ENCODE measurements at places on chromosomes 5 and 9.

- DNase-seq = no peak
These were observed 1565.0 kb upstream of the WWC1 start for GRCh38 chr5:166726406-166726805.

DNA sequence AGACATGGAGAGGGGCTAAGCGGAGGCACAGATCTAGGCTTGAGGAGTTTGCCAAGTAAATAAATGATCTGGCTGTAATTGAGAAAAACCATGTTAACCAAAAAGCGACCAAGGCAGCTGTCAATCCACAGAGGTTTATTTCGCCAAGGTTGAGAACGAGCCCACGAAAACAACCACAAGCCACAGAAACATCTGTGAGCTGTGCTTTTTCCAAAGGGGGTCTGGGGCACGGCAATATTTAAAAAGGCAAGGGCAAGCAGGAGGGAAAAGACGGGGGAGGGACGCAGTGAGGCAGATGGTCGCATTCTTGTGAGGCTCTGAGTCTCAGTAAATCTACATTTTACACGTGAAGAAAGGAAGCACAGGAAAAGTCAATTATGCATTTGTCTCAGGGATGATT is 25.4 kb downstream of the CCT5 start:
- no peak for DNase-seq

- no peak for DNase-seq
These were observed 292.4 kb upstream of the ACO1 start for GRCh38 chr9:32092031-32092430.

DNA sequence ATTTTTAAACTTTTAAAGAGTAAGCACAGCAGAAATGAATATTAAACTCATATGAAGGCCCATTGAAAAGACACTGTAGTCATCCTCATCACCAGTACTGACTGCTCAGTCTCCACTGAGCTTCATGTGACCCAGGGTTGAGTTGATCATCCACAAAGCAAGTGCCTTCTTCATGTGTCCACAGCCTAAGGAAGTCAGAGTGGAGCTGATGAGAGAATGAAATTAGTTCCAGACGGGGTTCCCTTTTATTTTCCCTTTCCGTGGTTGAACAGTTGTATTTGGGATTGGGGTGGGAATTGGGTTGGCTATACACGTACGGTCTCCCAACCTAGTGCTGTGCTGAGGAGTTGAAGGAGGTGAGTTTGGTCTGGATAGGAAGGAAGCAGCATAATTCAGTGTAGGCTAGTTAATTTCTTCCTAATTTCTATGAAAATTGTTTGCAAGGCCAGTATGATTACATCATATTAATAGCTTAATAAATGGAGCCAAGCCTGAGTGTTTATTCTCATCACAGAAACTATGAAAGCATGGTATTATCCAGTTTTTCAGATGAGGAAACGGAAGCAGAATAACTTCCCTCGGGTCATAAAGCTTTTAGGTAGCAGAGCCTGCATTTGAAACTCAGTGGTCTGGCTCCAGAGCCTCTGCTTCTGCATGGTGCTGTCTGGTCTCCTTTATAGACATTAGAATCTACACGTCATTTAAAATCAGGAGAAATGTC is 103.9 kb upstream of the DMRT1 start:
- DNase-seq = no peak

DNA sequence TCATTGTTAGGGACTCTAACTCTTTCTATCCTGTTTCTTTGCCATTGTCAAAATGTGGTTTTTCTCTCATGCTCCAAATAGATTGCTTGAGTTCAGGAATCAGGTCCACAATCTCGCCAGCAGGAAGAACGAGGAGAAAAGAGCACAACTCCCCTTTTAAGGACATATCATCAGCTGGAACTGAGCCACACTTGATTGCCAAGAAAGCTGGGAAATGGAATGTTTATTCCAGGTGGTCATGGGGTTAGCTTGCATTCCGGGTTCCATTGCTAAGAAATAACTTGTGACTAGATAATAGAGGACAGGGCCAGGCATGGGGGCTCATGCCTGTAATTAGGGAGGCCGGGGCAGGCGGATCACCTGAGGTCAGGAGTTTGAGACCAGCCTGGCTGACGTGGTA is 32.4 kb upstream of the C9orf57 start:
- DNase-seq = no peak

DNA sequence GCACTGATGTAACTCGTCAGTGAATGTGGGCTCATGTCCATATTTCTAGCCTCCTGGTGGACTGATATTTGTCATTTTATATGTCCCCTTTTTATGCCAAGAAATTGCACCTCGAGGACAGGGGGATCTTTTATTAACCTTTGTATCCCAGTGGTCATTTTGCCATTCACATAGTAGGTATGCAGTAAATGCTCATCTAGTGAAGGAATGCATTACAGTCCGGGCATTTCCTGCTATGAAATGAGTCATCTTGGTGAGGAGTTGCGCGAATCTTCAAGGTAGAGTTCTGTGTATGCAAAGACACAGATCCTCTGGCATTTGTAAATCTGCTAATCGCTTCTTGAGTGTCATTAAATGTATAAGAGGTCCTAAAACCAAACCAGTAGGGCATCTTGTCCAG is 755.5 kb upstream of the ADAMTS16 start:
- no peak for DNase-seq

- DNase-seq = no peak
These were observed 727 bp downstream of the RHOBTB3 start for GRCh38 chr5:95731571-95732554.

GRCh38 chr9:128419061-128419925 is 1.4 kb upstream of the CERCAM start:
- DNase-seq = no peak

DNA sequence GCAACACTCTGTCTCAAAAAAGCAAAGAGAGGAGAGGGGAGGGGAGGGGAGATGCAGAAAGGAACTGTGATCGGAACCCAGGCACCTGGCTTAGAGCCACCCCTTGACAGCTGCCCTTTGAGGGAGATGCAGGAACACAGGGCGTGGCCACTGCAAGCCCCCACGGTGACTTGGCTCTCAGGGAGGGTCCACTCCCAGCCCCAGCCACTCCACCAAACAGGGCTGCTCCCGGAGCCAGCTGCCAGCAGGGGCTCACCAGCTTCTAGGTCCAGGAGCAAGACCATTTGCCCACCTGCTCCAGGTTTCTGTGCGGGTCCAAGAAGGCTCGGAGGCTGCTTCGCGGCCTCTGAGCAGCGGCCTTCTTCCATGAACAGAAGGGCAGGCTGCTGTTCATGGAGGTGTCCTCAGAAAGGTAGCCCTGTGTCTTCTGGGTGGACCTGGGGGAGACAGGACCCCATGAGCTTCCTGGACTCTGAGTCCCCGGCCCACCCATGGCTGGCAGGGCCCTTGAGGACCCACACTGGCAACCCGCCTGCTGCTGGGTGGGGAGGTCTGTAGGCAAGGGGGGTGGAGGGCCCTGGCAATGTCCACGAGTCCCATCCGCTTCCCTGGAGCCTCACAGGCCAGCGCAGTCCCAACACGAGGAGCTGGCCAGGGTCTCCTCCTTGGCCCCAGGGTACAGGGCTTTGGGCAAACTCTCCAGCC is 7.9 kb downstream of the C9orf50 start:
- no peak for DNase-seq

DNA sequence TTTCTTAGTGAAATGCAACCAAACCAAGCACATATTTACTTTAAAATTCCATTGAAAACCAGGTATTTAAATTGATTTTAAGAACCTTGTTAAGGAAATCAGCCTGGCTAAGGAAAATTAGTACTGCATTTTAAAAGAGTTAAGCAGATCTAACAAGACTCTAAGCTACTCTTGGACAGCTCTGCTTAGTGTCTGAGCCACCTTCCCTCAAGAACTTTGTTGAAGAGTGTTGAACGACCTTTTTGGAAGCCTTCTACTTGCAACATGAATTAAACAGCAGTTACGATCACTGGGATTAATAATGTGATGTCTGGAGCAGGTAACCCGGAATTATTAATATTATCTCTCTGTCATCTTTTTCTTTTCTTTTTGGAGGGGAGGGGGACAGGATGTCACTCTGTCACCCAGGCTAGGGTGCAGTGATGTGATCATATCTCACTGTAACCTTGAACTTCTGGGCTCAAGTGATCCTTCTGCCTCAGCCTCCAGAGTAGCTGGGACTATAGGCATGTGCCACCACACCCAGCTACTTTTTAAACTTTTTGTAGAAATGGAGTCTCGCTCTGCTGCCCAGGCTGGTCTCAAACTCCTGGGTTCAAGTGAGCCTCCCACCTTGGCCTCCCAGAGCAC is 74.7 kb downstream of the ANKRD55 start:
- DNase-seq = no peak

GRCh38 chr5:140346348-140347221 is at the start of gene HBEGF:
Gene HBEGF (minus strand): TSS chr5:140346603. CDS start chr5:140346328, 275 bp downstream.
- peak; percentile 7 for DNase-seq

GRCh38 chr5:1467341-1468246 is 22.4 kb upstream of the SLC6A3 start:
- no peak for DNase-seq

DNA sequence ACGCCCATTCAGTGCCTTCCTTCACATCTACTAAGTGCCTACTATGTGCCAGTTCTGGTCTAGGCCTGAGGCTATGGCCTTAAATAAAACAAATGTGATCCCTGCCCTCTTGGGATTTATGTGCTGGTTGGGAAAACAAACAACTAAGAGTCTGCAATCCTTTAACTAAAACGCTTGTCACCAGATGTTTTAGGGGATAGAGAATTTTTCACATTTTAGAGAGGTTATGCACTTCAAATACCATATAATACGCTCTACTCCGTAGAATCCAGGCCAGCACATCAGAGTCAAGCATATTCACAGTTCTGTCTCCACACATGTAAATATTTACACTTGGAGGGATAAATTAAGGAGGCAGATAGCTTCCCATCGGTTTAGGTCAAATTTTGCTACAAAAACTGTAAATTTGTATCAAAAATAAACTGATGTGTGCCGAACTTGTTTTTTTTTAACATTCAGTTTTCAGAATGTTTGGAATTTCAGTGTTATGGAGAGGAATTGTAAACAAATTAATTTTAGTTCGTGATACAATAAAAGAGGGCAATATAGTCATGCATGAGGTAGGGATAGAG is 22.0 kb upstream of the ADRA1B start:
- DNase-seq = no peak

- no peak for DNase-seq
These were observed 512.7 kb downstream of the SLCO4C1 start for GRCh38 chr5:101783241-101784013.

DNA sequence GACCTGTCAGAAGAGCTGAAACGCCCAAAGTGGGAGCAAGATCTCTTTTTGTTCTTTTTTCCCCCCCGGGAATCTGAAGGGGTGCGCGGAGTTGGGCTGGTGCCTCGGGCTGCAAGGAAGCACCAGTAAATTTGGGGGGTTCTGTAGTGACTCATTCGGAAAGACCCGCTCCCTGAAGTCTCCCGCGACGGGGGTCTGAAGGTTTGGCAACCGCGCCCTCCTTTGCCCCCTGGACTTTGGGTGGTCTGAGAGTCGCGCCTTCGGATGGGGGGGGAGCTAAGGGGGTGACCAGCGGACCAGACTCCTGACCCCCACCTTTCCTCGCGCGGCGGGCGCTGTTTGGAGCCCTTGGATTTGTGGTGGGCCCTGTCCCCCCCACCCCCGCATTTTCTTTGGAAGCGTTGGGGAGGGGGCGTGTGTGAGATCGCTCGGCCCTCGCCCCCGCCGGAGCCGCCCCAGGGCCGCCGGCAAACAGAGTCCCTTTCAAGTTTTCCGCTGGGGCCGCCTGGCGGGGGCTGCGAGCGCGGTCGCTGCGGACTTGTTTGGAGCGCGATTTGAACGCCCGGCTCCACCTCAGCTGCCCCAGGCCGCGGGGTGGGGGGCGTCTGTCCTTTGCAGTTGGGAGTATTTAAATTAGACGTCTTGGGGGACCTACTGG is 2.0 kb downstream of the CXXC5 start:
- DNase-seq = no peak

GRCh38 chr9:136328622-136329041 is 1.3 kb downstream of the GPSM1 start:
- no peak for DNase-seq

DNA sequence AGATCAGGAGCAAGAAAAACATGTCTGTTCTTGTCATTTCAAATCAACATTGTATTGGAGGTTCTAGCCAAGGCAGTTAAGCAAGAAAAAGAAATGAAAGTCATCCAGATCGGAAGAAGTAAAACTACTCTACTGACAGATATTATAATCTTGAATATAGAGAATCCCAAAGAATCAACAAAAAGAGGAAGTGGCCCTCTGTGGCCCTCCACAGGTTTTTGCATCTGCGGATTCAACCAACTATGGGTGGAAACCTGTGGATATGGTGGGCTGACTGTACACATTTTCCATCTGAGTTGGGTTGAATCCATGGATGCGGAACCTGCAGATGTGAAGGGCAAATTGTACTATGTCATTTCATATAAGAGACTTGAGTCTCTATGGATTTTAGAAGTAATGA is 35.1 kb downstream of the GAS1 start:
- no peak for DNase-seq

DNA sequence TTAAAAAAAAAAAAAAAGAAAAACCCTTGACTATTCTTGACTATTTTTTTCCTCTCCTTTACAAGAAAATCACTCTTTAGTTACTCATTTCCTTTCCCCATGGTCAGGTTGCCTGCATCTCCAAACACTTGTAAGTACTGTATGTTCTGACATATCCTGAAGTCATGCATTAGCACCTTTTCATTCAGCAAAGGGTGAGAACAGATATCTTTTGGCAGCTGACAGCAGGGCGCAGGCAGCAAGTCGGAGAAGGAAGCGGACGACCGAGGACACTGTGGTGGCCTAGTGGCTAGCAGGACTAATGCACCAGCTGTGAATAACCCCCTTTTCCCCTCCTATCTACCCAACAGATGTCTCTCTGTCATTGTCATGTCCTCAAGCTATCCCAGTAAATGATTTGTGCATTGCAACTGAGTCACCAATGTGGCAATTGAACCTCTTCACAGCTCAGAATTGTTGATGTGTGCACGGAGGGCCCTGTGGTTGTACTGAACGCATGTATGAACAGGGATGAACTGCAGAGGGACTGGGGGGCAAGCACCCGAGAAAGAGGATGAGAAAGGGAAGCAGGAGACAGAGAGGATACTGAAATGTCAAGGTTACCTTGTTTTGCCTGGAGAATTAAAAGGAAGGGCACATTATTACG is 996.0 kb upstream of the ARRDC3 start:
- no peak for DNase-seq

- DNase-seq = no peak
These were observed 138.0 kb downstream of the TMEM232 start for GRCh38 chr5:110588286-110588980.

GRCh38 chr9:27586304-27586703 is 13.0 kb upstream of the C9orf72 start:
- DNase-seq = no peak

GRCh38 chr5:111765613-111766571 is 8.9 kb upstream of the NREP start:
- DNase-seq = no peak

- DNase-seq = no peak
These were observed 40.4 kb downstream of the EXD3 start for GRCh38 chr9:137382444-137383080.

GRCh38 chr9:114957558-114957957 is 27.2 kb upstream of the TNFSF8 start:
- no peak for DNase-seq

- no peak for DNase-seq
These were observed 136.7 kb downstream of the CD180 start for GRCh38 chr5:67059744-67060490.

All from stimulated activated CD8-positive, alpha-beta memory T cell treated with anti-CD3 and anti-CD28 coated beads, Interleukin-4, amount 100 ng/mL, for 1 hour (primary cell).